Thoracic aorta (tissue), 2 donors: ENCODE measurements at places on chromosomes 12 and 14. TPM values are rescaled to one million over a fixed set of nuclear protein-coding genes. Genes with fewer than 3 reads are reported as not detected.

Gene FAIM2
- 2.8 TPM for total RNA-seq

Gene MYO1H
- not detected for total RNA-seq

Gene FAM181A
- not detected for total RNA-seq

- H3K4me1 ChIP-seq, result peaks cover 28% of the 10 kb centered on the region
- DNase-seq, result no peak
- peak overlapping the region; percentile 78 for H3K27ac ChIP-seq
- peak overlapping the region; percentile 30 for H3K4me3 ChIP-seq
- H3K36me3 ChIP-seq, result no peaks in the 10 kb centered on the region
Observed at GRCh38 chr12:104748356-104748755, 209.7 kb downstream of the SLC41A2 start.

GRCh38 chr12:6643569-6644256, 3.5 kb downstream of the ACRBP start:
- H3K4me3 ChIP-seq, result no peak overlapping the region
- H3K27me3 ChIP-seq, result no peaks in the 10 kb centered on the region
- H3K27ac ChIP-seq, result no peak overlapping the region
- no peak for DNase-seq
- no peaks in the 10 kb centered on the region for H3K36me3 ChIP-seq

GRCh38 chr12:5549011-5549410, 117.1 kb downstream of the NTF3 start:
- DNase-seq, result no peak
- H3K36me3 ChIP-seq, result no peaks in the 10 kb centered on the region
- no peak overlapping the region for H3K4me3 ChIP-seq
- no peaks in the 10 kb centered on the region for H3K4me1 ChIP-seq
- no peak overlapping the region for H3K27ac ChIP-seq
- H3K27me3 ChIP-seq, result no peaks in the 10 kb centered on the region

DNA sequence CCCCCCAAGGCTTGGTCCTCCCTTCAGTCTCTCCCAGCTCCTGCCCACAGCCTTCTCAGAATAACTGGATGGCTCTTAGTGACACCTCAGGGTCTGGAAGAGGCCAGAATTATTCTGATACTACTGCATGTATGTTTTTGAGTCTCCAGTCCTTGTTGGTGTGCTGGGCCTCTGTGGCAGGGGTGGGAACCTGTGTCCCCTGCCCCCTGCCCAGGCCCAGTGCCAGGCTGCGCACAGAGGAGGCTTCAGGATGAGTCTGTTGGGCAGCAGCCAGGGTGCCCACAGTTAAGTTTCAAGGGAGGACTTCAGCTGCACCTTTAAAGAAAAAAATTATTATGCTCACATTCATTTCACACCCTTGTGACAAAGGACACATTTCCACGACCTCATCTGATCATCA, 348.3 kb downstream of the CACNA1C start:
- no peak for DNase-seq
- no peak overlapping the region for H3K27ac ChIP-seq
- H3K36me3 ChIP-seq, result no peaks in the 10 kb centered on the region

- no peaks in the 10 kb centered on the region for H3K36me3 ChIP-seq
- DNase-seq, result no peak
Observed at GRCh38 chr12:109885616-109886015, 5.3 kb upstream of the GLTP start.

DNA sequence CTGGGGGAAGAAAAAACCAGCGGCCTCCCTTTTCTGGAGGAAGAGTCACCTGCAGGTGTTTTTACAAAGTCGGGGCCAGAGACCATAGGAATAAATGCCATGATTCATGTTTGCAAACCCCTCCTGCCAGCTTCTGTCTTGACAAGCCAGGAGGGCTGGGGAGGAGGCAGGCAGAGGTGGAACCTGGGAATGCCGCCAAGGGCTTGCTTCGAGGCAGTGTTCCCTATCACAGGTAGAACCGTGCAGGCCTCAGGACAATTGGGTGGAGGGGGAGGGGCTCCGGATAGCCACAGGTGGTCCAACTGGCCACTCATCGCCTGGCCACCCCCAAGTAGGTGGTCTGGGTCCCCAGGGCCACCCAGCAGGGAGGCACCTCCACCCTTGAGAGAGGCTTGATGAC, 14.2 kb upstream of the DLK1 start:
- H3K4me1 ChIP-seq, result no peaks in the 10 kb centered on the region
- no peak overlapping the region for H3K27ac ChIP-seq
- no peak for DNase-seq
- no peak overlapping the region for H3K4me3 ChIP-seq
- no peaks in the 10 kb centered on the region for H3K27me3 ChIP-seq
- no peaks in the 10 kb centered on the region for H3K36me3 ChIP-seq
